ENCODE measurements at places on chromosomes 4 and X.

DNA sequence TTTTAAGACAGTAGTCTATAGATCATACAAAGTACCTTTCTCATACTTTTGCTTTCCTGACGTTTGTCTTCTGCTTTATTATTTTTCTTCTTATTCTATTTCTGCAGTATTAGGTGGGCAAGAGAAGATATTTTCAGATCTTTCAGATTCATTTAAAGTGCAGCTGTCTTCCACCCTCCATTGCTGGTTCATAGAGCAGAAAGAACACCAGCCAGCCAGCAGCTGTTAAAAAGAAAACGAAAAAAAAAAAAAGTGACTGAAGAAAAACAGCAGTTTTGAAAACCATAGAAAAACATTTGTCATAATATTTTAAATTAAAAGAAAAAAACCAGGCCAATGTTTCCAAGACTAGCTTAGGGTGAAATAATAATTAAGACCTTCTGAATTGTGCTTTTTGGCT, 42.9 kb downstream of the SMAD1 start:
- no peak overlapping the region for H3K4me3 ChIP-seq
- H3K27ac ChIP-seq, result no peak overlapping the region
- peaks cover 2% of the 10 kb centered on the region for H3K27me3 ChIP-seq
- H3K4me1 ChIP-seq, result no peaks in the 10 kb centered on the region
- DNase-seq, result no peak

DNA sequence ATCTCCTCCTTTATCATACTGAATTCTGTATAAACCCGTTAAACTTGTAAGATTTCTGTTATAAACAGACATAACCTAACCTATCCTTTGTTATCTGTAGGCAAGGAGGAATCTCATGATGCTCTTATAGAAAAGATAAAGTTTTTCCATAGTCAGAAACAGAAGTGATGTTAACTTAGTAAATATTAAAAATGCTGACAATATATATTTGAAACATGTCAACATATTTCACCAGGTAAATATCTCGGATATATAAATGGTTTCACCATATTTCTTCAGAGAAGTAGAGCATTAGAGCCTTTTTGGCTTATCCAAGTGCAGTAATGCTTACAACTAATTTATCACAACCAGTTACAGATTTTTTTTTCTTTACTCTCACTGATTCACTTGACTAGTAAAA, 625.9 kb downstream of the PDHA2 start:
- H3K27me3 ChIP-seq, result no peaks in the 10 kb centered on the region
- H3K4me1 ChIP-seq, result no peaks in the 10 kb centered on the region
- peaks cover 4% of the 10 kb centered on the region for H3K36me3 ChIP-seq
- DNase-seq, result no peak
- H3K4me3 ChIP-seq, result no peak overlapping the region

DNA sequence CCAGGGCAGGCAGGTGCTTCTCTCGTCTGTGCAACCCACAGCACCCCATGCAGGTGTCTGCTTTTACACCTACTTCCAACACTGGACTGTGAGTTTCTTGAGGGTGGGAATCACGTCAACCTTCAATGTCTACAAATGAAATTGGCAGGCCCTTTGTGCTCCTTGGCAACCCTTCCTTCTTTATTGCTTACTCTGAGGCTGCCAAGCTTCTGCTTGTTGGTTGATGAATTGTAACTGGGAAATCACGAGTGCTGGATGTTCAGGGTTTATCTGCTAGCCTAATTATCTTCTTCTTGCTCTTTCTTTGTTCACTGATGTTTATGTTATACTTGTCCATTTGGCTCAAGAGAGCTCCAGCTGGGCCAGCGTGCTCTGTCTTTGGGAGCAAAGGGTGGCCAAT, 2.5 kb upstream of the DGAT2L6 start:
- no peaks in the 10 kb centered on the region for H3K27me3 ChIP-seq
- H3K27ac ChIP-seq, result no peak overlapping the region
- no peaks in the 10 kb centered on the region for H3K36me3 ChIP-seq
- DNase-seq, result no peak

DNA sequence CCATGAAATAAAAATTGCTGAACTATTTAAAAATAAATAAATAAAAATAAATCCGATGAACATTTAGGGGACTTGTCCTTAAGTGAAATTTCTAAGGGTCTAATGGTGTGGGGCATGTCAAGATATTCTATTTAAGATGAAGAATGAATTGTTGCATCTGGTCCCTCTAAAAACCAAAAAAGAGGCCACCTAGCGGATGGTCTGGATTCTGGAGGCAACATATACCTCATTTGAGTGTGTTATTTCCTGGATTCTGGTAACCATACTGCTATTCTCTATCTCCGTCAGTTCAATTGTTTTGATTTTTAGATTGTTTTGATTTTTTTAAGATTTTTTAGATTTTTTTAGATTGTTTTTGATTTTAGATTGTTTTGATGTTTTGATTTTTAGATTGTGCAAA, 28.3 kb downstream of the AGTR2 start:
- no peak overlapping the region for H3K27ac ChIP-seq
- no peaks in the 10 kb centered on the region for H3K27me3 ChIP-seq
- H3K36me3 ChIP-seq, result no peaks in the 10 kb centered on the region
- DNase-seq, result no peak

GRCh38 chr4:138734746-138735145, 280.8 kb upstream of the NOCT start:
- no peak for DNase-seq
- H3K27me3 ChIP-seq, result peaks cover 5% of the 10 kb centered on the region
- H3K4me1 ChIP-seq, result no peaks in the 10 kb centered on the region
- H3K27ac ChIP-seq, result no peak overlapping the region

- no peaks in the 10 kb centered on the region for H3K36me3 ChIP-seq
- H3K4me1 ChIP-seq, result no peaks in the 10 kb centered on the region
- H3K4me3 ChIP-seq, result no peak overlapping the region
- DNase-seq, result no peak
- H3K27me3 ChIP-seq, result no peaks in the 10 kb centered on the region
- H3K27ac ChIP-seq, result no peak overlapping the region
These were observed 105.8 kb downstream of the FAT4 start for GRCh38 chr4:125420526-125420925.

All from naive thymus-derived CD8-positive, alpha-beta T cell (primary cell).